Type B pancreatic cell (in vitro differentiated cells): ENCODE measurements at places on chromosomes 3 and 15.

- DNase-seq, result no peak
These were observed 328.2 kb upstream of the LRRFIP2 start for GRCh38 chr3:37502621-37503020.

- DNase-seq, result no peak
These were observed 302.0 kb downstream of the EDEM1 start for GRCh38 chr3:5489536-5489935.

DNA sequence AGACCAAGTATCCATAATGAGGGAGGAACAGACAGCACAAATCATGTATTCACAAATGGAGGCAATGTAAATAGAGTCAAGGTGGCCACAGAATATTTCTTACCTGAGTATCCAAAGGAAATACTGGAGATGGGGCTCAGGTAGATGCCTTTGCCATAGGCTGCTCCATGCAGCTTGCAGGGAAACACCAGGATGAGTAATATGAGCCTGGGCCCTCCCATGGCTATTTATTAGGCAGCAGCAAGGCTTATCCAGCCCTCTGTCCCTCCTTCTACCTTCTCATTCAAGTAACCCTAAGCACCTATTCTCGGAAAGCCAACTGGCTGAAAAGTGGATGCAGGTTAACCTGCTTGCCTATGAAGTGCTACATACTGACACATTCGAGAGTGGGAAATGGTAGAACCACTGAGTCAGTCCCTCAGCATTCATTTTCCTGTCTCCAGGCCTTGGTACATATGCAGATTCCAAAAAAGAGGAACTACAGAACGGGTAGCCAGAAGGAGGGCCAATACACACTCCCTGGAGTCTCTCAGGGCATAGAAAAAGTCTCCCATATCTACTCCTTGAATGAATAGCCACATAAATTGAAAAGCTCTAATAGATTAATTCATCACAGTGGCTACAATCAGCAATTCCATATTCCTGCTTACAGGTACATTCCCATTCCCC, 18.3 kb upstream of the PKM start:
- no peak for DNase-seq

DNA sequence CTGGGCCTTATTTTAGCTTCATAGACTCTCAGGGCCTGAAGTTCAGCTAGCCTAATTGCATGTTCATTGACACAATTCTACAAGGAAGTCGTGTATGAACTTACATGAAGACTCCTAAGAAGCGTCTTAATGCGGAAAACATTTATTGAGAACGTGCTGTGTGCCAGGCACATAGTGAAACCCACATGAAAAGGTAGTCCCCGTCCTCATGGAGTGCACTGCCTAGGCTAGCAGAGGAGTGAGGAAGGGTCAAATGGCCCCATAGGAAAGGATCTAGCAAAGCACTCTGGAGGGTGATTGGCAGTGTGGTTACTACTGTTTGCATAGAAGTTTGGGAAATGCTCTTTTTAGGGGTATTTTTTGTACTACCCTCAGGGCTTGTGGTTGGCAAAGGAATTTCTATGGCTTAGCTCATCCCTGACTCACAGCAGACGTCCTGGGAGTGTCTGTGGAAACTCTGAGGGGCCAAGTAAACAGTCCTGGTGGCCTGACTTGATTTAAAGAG, 854 bp upstream of the NPTN start:
- DNase-seq, result no peak

DNA sequence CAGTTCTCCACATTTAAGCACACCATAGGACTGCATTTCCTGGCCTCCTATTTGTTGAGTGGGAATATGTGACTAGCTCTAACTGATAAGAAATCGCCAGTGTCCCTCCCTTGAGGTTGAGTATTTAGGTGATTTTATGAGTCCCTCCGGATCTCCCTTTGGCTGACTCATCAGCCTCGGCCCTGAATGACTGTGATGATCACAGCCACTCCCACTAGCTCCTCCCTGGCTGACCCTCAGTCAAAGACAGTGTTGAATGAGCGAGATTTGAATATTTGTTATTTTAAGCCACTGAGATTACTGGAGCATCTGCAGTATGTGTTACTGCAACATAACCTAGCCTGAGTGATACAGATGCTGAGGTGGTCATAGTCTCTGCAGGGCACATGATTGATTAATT, 515.3 kb downstream of the EPHB1 start:
- DNase-seq, result no peak
